Epithelial cell of esophagus (primary cell): ENCODE measurements at places on chromosomes 1 and 21.

GRCh38 chr1:159196543-159196942 lies 8.1 kb upstream of the ACKR1 start:
- peak; percentile 17 for DNase-seq

- DNase-seq, result no peak
Observed at GRCh38 chr1:161138431-161138830, 6.0 kb upstream of the DEDD start.

DNA sequence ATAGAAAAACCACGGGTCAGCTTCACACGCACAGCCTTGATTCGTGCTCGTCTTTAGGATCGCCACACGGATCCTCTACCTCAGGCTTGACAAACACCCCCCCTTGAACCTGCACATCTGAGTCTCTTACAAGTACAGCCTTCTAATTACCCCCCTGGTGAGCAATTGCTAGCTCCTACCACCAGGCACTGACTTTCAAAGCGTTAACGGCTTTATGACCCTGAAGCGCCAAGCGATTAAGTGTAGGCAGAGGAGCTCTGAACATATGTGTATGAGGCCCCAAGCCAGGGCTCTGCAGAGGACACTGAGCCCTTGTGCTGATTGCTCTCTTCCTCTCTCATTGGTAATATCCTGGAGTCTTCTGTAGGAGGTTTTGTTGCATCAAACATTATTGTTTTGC lies 55.7 kb upstream of the EPHA8 start:
- DNase-seq, result no peak

DNA sequence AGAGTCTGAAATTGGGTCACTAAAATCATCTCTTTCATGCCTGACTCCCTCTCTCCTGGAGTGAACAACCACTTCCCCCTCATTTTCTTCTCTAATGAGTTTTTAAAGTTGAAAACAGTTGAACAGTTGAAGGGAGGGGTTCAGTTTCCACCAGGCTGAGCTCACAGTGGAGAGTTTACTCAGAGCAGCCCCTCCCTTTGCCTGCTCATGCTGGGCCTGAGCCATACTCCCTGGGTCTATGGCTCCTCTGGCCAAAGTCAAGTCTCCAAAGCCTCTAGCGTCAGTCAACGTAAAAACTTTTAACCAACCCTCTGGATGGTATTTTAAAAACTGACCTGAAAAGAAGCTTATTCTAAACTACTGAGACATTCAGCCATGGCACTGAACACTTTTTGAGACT lies 100.8 kb upstream of the RNPC3 start:
- no peak for DNase-seq

DNA sequence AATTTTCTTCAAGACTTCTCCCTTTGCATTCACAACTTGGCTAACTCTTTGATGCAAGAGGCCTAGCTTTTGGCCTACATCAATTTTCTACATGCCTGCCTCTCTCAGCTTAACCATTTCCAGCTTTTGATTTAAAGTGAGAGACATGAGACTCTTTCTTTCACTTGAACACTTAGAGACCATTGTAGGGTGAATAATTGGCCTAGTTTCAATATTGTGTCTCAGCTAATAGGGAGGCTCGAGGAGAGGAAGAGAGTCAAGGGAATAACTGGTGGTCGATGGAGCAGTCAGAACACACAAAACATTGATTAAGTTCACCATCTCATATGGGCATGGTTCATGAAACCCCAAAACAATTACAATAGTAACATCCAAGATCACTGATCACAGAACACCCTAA lies 225.5 kb downstream of the TPR start:
- no peak for DNase-seq

DNA sequence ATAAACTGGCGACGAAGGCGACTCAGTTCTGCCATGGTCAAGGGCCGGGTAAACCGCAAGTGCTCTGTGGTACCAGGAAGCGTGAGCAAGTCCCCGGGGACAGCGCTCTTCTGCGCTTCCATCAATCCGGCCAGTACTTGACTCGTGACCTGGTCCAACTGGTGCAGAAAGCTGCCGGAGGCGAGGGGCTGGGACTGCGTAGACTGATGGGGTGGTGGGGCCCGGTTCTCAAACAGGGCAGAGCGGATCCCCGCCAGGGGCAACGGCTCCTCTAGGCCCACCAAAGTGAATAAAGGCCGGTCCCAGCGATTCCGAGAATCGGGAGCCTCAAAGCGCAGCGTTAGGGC lies 852 bp downstream of the KTI12 start:
- DNase-seq, result peak; percentile 34

GRCh38 chr21:27108228-27108627 lies 141.3 kb upstream of the ADAMTS5 start:
- peak; percentile 36 for DNase-seq

- peak; percentile 74 for DNase-seq
Observed at GRCh38 chr1:160830321-160831153, 32.1 kb downstream of the CD244 start.

DNA sequence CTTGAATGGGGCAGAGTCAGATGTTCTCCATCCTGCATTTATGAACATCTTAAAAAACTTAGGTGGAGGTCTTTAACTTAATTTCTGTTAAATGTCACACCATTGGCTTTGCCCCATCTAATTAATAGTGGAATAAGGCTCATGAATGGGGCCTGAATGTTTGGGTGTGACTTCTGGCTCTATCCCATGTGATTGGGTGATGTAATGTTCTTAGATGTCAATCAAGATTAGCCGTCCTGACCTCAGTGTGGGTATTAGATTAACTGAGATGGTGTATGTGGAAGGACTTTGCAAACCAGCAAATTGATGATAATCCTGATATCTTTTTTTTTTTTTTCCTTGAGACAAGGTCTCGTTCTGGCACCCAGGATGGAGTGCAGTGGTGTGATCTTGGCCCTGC lies 38.1 kb downstream of the C1orf21 start:
- peak; percentile 37 for DNase-seq

DNA sequence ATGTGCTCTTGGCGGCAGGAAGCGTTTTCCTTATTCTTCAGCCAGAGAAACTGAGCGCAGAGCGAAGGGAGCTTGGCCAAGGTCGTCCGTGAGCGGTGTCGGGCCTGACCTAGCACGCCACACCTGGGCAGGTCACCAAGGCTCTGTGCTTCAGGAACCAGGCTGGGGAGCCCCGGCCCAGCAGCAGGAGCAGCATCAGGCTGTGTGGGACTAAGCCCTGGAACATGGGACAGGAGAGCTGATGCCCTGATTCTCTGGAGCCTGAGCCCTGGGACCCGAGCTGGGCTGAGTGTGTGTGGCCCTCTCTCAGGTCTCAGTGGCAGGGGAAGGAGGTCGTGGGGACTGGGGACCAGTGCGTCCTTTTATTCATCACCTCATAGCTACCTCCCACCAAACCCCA lies 65.2 kb upstream of the ABCG1 start:
- no peak for DNase-seq

DNA sequence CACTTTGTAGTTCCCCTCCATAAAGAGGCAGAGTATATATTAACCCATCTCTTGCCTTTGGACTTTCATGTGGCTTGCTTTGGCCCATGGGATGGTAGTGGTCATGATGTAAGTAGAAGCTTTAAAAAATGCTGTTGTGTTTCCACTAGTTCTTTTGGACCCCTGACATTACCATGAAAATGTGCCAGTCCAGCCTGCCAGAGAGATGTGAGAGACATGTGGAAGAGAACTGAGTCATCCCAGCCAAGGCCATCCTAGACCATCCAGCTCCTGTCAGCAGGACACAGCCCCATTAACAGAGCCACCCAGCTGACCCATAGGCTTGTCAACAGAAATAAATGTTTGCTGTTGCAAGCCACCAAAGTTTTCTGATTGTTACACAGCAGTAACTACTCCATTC lies 3.9 kb upstream of the CD101 start:
- DNase-seq, result no peak

GRCh38 chr21:21547368-21547953 lies 549.3 kb downstream of the NCAM2 start:
- no peak for DNase-seq

- peak; percentile 58 for DNase-seq
Observed at GRCh38 chr1:112673592-112674439, 643 bp upstream of the MOV10 start.

GRCh38 chr1:175410560-175410959 lies 218.0 kb upstream of the KIAA0040 start:
- DNase-seq, result no peak

- DNase-seq, result no peak
Observed at GRCh38 chr1:64543831-64544230, 73.9 kb downstream of the CACHD1 start.

GRCh38 chr21:30117631-30118030 lies 49.0 kb downstream of the CLDN17 start:
- no peak for DNase-seq

- DNase-seq, result no peak
Observed at GRCh38 chr1:156947818-156948525, 27.5 kb downstream of the LRRC71 start.

DNA sequence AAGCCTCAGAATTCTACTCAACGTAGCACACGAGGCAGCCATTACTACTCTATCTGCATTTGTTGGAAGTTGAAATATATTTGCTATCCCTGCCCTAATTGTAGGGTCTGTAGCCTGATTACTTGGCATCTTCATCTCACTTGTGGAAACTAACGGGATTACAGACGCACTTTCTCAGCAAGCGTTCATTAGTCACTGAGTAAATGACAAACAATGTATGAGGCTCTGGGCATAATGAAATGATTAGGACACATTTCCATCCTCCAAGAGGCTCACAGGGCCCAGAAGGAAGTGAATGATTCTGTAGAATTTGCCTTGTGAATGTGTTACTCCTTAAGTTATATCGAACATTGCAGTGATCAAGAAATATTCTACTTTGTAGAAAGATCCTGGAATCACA lies 78.1 kb downstream of the KIF26B start:
- DNase-seq, result no peak

- no peak for DNase-seq
Observed at GRCh38 chr1:8739377-8739776, 78.1 kb downstream of the RERE start.

DNA sequence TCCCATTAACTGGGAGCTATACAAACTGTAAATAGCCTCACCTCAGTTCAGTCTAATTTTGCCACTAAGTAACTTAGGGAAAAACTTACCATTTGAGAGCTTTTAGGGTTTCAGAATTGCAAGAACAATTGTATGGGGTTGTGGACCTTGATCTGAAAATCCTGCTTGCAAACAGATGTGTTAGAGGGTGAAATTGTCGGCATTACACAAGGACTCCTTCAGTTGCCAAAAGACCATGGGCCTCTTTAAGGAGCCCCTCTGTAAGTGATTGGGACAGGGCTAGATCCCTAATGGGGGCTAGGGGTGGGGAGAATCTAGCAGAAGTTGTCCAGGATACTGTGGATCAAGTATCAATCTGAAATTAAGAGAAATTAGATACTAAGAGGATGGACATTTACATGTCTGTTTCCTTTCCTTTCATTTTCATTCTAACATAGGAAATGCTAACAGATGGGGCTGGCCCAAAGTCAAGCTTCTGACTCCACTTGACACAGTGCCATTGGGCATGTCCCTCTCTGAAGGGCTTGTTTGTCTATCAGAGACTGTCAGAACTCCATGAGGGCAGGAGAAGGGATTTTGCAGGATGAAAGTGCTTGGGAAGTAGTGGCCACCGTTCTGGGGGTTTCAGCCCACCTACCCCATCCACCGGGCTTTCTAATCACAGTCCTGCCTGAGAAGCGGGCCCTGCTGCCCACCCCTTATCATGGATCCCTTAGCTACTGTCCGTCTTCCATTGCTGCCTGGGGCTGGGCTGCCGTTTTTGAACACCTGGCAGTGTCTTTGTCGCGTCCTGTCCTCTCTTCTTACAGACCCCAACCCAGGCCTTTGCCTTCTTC lies 54.7 kb downstream of the STUM start:
- peak; percentile 41 for DNase-seq

- DNase-seq, result no peak
Observed at GRCh38 chr1:162248854-162249535, 127.7 kb downstream of the SPATA46 start.

GRCh38 chr1:222081859-222082258 lies 340.0 kb upstream of the DUSP10 start:
- DNase-seq, result peak; percentile 34

DNA sequence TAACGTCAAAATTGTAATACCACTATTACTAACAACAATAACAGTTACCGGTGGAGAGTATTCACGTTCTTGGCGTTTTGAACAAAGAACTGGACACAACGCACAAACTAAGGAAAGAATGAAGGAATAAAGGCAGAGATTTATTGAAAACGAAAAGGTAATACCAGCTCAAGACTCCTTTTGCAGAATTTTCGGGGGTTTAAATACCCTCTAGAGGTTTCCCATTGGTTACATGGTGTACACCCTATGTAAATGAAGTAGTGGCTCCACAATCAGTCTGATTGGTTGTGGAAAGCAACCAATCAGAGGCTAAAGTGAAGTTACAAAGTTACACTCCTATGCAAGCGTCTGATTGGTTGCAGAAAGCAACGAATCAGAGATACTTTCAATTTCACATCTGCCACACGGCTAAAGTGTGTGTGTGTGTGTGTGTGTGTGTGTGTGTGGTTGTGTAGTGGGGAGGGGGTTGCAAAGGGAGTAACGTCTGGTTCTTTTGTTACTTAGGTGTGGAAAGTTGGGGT lies 1.1 kb upstream of the GTF2B start:
- DNase-seq, result peak; percentile 50

- DNase-seq, result peak; percentile 76
Observed at GRCh38 chr1:190679044-190679443, 201.4 kb upstream of the BRINP3 start.

DNA sequence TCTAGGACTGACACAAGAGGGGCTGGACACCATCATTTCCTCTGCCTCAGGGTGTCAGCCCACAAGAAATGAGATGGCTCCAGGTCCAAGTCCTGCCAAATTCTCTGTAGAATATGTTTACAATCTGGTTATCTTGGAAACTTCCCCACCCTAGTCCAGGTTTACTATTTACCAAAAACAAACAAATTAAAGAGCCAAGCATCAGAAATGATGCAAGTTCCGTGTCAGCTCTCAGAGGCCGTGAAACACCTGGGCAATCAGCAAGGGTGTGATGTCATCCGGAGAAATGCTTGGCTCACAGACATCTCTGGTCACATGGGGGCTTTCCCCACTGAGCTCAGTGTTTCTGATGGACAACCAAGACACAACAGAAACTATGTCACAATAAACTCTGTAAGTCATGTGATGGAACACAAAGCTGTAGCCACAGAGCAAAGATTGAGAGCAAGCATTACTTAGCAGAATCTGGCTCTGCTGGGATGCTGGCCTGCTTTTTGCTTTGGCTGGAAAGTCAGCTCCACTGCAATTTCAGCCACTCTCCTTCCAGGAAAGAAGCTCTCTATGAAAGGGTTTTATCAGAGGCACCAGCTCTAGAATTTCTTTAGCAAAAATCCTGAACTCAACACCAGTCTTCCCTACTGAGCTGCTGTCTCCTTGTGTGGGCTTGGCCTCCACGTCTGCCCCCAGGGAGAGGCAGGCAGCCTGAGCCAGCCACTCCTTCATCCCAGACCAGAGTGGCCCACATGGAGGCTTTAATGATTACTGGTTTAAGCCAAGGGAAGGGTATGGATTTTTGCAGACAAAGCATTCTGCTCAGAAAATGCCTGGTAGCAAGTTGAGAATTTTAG lies 55.9 kb downstream of the NENF start:
- DNase-seq, result peak; percentile 94

GRCh38 chr1:214566158-214567104 lies 15.0 kb upstream of the PTPN14 start:
- DNase-seq, result peak; percentile 84

DNA sequence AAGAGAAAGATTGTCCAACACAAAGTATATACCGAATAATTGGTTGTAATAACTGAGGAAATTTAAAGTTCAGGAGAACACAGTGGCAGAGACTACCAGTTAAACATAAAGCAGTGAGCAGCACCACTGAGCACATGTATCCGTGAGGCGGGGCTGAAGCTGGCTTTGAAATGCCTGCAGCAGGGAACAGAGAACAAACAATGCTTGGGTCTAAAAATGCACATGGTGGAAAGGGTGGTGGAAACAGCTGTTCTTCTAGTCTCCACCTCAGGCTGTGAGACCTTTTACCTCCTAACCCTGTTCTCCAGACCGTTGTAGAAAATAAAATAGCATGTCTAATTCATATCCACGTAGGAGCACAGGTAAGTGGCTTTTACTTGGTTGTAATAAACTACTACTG lies 7.7 kb upstream of the GNG4 start:
- DNase-seq, result no peak
